Activated CD4-positive, alpha-beta T cell treated with anti-CD3 and anti-CD28 coated beads, Interleukin-2, amount 50 U/mL, for 16 hours (primary cell): ENCODE measurements at places on chromosomes 1 and 21.

DNA sequence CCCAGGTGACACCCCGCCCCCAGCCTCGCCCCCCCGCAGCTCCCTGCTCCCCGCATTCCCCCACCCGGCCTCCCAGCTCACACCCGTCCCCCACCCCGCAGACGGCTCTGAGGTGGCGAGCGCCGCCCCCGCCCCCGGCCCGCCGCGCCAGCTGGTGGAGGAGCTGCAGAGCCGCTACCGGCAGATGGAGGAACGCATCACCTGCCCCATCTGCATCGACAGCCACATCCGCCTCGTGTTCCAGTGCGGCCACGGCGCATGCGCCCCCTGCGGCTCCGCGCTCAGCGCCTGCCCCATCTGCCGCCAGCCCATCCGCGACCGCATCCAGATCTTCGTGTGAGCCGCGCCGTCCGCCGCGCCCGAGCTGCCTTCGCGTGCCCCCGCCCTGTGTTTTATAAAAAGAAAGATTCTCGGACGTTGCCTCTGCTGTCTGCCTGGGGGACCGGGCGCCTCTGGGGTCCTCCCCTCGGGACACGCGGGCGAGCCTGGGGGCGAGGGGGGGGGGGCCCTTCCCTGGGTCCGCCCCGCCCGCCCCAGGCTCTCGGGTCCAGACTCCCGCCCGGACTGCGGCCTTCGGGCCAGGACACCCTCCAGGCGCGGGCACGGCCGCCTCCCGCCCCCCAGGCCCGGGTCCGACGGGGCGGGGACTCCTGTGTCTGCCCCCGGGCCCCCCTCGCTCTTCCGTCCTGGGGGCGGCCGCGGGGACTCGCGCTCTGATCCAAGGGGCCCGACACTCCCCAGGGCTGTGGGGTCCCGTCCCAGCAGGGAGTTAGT lies 1.6 kb upstream of the MMP23B start:
- DNase-seq = peak; percentile 94

- no peak for DNase-seq
These were observed 152.1 kb downstream of the ASTN1 start for GRCh38 chr1:177012342-177012925.

DNA sequence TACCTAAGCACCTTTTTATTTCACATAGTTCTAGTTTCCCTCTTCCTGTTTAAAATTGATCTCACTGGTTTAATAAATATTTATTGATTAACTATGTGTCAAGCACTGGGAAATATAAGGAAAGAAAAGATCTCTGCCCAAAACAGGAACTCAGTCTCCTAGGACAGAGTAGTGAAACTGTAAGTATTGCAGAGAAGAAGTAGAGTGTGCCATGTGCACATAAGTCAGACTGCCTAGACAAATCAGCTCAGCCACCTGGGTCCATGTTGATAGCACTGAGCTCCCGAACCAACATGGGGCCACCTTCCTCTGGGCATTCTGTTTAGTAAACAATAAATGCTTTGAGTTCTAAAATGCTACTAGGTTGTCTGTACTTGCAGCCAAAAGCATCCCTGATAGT lies 9.8 kb upstream of the SSX2IP start:
- no peak for DNase-seq

DNA sequence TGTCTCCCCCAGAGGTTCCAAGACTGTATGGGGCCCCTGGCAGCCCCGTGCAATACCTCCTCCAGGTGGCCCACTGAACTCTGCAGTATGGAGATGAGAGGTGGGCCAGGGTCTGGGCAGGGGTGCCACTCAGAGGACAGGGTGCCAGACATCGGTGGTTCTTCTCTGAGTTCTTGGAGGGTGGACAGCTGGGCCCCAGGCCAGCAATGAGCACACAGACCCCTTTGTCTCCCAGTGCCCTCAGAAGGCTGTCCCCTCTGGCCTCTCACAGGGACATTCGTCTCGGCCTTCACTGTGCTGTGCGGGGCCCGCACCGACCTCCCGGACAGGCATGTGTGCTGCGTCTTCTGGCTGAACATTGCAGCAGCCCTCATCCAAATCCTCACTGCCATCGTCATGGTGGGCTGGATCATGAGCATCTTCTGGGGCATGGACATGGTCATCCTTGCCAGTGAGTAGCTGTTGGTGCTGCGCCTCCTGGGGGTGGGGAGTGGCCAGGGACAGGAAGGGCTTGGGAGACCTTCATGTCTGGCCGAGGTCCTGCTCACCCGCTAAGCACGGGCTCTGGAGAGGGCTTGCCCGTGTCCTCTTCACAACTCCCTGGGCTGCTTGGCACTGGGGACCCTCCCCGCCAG lies 48.1 kb downstream of the STUM start:
- no peak for DNase-seq

- no peak for DNase-seq
These were observed 137.9 kb downstream of the IFI44 start for GRCh38 chr1:78787544-78787943.

GRCh38 chr1:22239378-22239777 lies 96.5 kb upstream of the WNT4 start:
- no peak for DNase-seq

GRCh38 chr1:109240158-109241152 lies 8.9 kb upstream of the CELSR2 start:
- peak; percentile 23 for DNase-seq

DNA sequence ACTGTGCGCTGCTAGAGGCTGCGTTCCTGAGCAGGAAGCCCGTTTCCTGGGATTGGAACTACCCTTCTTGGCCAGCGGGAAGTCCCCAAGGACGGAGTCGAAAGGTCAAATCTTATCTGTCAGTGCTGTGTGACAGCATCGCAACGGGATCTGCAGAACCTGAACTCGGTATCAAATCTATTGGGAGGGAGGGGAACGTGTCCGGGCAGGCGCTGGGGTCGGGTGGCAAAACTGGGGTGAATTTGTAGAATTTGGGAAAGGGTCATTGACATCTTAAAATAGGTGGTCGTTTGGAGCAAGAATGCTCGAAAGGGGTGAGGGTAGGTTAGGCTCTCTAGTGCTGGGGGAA lies 725 bp upstream of the ARPC5 start:
- DNase-seq = no peak

- no peak for DNase-seq
These were observed 14.8 kb downstream of the KCNN3 start for GRCh38 chr1:154855186-154855851.

DNA sequence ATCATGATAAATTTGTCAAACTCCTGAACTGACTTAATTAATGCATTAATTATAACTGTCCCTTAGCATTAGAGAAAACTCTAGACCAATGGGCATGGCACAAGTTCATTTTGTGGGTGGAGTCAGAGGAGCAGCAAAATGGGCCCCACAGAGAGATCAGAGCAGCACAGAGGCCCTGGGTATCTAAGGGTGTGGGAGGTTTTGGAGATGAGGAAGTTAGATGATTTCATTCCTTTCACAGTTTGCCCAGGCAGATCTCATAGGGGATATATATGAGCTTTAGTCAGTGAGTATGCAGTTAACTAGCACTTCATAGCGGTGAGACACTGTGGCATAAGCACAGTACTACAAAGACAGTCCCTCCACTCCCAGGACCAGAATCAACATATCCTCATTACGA lies 117.3 kb downstream of the MAB21L3 start:
- DNase-seq = no peak

DNA sequence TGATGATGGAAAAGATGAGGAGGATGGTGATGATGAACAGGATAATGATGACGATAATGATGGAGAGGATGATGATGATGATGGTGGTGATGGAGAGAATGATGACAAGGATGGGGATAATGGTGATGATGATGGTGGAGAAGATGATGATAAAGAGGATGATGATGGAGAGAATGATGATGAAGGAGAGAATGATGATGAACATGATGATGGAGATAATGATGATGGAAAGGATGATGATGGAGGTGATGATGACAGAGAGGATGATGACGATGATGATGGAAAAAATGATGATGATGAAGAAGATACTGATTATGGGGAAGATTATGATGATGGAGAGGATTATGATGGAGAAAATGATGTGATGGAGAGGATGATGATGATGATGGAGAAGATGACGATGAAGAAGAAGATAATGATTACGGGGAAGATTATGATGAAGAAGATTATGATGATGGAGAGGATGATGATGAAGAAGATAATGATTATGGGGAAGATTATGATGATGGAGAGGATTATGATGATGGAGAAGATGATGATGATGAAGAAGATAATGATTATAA lies 204.1 kb downstream of the MATN1 start:
- no peak for DNase-seq

- DNase-seq = no peak
These were observed 22.5 kb upstream of the IPP start for GRCh38 chr1:45772971-45773370.

DNA sequence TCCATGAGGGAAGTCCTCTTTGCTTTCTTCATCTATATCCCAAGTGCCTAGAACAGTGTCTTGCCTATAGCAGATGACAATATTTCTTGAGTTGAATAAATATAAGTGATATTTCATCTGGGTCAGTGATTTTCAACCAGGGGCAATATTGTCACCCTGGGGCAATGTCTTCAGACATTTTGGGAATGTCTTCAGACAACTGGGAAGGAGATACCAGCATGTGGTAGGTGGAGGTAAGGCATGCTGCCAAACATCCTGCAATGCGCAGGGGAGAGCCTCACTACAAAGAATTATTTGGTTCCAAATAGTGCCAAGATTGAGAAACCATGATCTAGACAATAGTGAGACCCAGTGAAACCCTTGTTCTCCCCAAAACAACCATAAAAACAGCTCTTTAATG lies 54.7 kb downstream of the C1orf94 start:
- no peak for DNase-seq

DNA sequence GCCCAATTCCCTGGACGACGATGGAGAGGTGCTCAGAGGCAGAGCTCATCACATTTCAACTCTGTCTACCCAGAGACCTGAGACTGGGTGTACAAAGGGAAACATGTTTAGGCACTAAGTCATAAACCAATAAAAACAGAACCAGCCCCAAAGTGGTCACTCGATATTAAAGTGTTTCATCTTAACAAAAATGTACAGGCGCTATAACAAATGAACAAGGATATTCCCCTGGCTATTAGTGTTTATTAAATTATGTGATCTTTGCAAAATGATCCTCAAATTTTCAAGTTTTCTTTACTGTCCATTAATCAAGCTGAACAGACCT lies 43.6 kb downstream of the NPHP4 start:
- no peak for DNase-seq

- DNase-seq = no peak
These were observed 47.3 kb upstream of the ST6GALNAC5 start for GRCh38 chr1:76820028-76820427.

- DNase-seq = no peak
These were observed 59.2 kb downstream of the USP25 start for GRCh38 chr21:15788847-15789523.

- peak; percentile 43 for DNase-seq
These were observed 23.5 kb downstream of the F11R start for GRCh38 chr1:160997323-160998038.

GRCh38 chr1:169321539-169321938 lies 46.1 kb downstream of the NME7 start:
- no peak for DNase-seq

- DNase-seq = no peak
These were observed 23.9 kb upstream of the KIAA0040 start for GRCh38 chr1:175216444-175216843.

- DNase-seq = no peak
These were observed 1.3 kb upstream of the INPP5B start for GRCh38 chr1:37948166-37948565.

GRCh38 chr1:18819203-18819602 lies 40.3 kb downstream of the TAS1R2 start:
- DNase-seq = no peak

GRCh38 chr1:6200188-6200809 lies 904 bp upstream of the RPL22 start:
- DNase-seq = no peak

GRCh38 chr1:13764588-13765332 lies 64.8 kb downstream of the PRDM2 start:
- DNase-seq = no peak

DNA sequence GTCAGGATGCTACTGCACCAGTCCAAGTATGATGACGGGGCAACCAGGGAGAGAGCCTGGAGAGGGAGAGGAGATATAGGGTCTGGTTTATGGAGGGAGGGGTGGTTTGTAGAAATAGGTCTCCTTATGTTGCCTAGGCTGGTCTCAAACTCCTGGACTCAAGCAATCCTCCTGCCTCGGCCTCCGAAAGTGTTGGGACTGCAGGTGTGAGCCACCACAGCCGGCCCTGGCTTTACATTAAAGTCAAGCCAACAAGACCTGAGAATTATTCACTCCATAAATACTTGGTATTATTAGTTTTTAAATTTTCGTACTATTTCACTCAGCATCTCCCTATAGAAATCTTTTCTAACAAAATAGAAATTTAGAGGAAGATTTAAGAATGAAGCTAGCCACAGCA lies 86.8 kb downstream of the MATN1 start:
- DNase-seq = no peak

GRCh38 chr1:93629101-93630059 lies 52.3 kb downstream of the BCAR3 start:
- DNase-seq = peak; percentile 69

DNA sequence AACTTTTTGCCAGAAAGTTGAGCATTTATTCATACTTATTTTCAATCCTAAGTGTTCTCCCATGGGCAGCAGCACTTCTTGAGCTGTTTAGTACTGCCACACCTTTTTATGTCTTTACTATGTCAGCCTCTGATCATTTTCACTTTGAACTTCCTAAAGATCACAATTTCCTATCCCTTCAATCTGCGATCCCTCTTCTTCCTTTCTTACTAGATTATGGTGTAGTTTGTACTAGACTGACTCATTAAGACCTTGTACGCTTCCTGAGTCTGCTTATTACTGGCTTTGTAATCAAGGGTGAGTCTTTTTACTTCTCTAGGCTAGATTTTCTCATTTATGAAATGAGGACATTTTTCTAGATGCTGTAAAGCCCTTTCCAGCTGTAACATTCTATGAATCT lies 55.1 kb downstream of the LRIG2 start:
- peak; percentile 57 for DNase-seq

- no peak for DNase-seq
These were observed 292.8 kb upstream of the VAMP3 start for GRCh38 chr1:7478142-7478790.

DNA sequence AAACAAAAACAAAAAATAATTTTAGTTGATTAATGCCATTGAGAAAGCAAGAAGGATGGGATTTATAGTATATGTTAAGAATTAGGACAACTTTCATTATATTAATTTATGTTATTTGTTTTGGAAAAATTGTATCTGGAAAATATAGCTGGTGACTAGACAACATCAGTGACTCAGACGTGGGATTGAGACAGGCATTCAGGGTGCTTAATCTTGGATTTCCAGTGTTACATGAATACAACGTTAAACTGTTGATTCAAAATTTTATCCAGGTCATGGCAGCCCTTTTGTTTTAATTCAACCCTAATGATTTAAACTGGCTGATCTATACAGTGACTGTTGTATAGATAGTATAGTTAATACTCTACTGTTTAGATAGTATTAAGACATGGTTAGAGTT lies 827.1 kb upstream of the B3GALT2 start:
- no peak for DNase-seq

GRCh38 chr1:62321446-62321845 lies 2.2 kb upstream of the KANK4 start:
- no peak for DNase-seq

- no peak for DNase-seq
These were observed 150.0 kb upstream of the ADGRL2 start for GRCh38 chr1:81650776-81651175.

- no peak for DNase-seq
These were observed 23.9 kb upstream of the ITLN2 start for GRCh38 chr1:160978510-160978927.
